ENCODE measurements at places on chromosomes 5 and 9. TPM values are rescaled to one million over a fixed set of nuclear protein-coding genes. Genes with fewer than 3 reads are reported as not detected.

GM2A gene
- total RNA-seq, result 32.2 TPM

FOXD4L4 gene
- 0.24 TPM for total RNA-seq

TLE4 gene
- 19.3 TPM for total RNA-seq

TRIM36 gene
- 0.34 TPM for total RNA-seq

C5orf52 gene
- not detected for total RNA-seq

IGFBPL1 gene
- total RNA-seq, result not detected

GPR150 gene
- 0.35 TPM for total RNA-seq

FBN2 gene
- not detected for total RNA-seq

OGN gene
- total RNA-seq, result 0.30 TPM

CCNO gene
- total RNA-seq, result not detected

Measured in activated T-helper 17 cell treated with anti-CD3 and anti-CD28 coated beads, Interleukin-2, amount 50 U/mL, for 72 hours (primary cell).